ENCODE measurements at places on chromosomes 16 and 17.

DNA sequence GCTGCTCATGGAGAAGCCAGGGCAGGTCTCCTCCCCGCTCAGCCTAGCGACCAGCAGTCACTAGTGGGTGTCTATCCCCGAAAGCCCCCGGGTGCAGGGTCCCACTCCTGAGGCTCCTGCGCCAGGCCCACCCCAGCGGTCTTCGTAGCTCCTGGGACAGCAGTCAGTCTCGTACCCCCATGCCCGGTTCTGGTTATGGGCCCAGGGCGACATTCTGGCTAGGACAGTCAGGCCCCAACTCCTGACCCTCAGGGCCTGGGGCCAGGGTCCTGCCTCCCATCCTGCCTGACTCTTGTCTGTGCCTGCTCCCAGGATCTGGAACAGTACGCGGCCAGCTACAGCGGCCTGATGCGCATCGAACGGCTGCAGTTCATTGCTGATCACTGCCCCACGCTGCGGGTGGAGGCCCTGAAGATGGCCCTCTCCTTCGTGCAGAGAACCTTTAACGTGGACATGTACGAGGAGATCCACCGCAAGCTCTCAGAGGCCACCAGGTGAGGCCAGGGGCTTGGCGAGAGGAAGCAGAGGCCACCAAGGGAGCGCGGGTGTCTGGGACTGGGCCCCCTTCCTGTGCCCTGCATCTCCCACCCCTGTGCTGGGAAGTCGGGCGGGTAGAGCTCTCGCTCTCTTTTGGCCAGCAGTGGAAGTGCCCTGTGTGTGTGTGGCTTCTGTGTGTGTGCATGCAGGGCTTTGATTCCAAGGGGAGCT lies 2.0 kb downstream of the GPS1 start:
- DNase-seq, result no peak

DNA sequence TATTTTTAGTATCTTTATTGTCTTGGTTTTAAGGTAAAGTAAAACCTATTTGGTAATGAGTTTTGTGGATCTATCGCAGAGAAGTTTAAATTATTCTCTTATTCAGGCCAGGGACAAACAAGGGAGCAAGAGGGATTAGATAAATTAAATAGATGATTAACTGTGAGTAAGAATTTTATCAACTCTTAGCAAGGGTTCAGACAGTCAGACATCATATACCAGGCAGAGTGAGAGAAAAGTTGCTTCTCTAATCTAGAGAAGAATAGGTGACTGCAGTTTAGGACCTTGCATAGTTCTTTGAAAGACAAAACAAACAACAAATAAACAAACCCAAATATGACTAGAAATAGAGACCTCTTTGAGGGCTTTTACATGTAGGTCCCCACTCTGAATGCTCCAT lies 840.2 kb upstream of the GOT2 start:
- no peak for DNase-seq

GRCh38 chr17:15197229-15197628 lies 67.9 kb downstream of the PMP22 start:
- DNase-seq, result no peak

DNA sequence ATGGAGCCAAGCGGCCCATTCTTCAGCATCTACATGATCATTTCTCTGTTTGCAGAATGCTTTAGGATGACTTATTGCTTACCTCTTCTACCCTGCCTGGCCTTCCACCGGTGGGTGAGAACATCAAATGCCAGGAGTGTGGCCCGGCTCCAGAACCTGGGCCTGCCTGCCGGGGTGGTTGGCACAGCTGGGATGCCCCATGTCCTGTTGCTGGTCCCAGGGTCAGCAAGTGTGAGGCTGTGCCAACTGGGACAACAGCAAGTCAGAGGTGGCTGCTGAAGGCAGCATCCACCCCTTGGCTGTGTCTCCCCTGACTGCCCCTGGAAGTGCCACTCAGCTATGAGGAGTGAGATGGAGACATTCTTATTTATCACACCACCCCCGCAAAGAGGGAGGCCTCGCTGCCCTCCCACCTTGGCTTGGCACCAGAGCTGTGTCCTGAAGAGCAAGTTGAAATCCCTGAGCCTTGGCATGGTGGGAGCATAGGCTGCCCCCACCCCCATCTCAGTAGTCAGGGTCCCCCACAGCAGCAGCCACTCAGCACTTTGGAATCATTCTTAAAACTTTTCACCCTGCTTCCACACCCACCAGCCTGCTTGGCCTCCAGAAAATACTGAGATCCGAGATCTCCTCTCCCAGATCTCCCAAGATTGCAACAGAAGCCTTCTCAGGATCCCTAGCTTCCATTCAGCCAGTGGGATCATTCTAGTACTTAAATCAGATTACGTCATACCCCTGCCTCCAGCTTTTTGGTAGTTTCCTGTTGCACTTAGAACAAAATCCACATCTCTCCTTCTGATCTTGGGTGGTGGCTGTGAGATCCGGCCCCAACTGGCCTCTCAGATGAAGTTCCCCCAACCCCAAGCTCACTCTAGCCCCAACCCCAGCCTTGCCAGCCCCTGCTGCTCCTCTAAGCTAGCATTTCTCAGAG lies 127.5 kb downstream of the SOCS1 start:
- no peak for DNase-seq

GRCh38 chr16:82874271-82874670 lies 247.5 kb downstream of the CDH13 start:
- DNase-seq, result no peak

DNA sequence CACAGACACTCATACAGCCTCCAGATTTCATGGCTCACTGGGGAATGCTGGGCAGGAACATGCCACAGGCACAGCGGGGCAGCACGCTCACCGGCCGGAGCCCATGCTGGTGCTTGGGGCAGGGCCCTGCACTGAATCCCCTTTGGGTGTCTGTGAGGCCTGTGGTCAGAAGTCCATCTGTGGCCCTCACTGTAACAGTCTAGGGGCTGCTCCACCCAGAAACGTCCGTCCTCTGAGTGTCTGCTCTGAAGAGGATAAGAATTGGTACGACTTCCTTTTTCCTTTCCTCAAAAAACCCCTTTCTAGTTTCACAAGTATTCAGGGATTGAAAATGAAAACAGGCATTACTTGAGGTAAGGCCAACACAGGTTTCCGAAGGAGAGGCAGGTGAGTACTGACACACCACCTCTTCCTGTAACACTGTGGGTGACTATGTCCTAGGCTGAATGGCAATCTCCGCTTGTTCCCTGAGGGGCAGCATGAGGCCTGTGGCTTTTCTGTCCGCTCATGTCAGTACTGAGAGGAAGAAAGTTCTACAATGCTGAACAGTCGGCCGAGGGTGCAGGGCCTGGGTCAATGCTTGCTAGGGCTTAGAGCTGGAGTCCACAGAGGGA lies 42.5 kb downstream of the TMEM11 start:
- no peak for DNase-seq

DNA sequence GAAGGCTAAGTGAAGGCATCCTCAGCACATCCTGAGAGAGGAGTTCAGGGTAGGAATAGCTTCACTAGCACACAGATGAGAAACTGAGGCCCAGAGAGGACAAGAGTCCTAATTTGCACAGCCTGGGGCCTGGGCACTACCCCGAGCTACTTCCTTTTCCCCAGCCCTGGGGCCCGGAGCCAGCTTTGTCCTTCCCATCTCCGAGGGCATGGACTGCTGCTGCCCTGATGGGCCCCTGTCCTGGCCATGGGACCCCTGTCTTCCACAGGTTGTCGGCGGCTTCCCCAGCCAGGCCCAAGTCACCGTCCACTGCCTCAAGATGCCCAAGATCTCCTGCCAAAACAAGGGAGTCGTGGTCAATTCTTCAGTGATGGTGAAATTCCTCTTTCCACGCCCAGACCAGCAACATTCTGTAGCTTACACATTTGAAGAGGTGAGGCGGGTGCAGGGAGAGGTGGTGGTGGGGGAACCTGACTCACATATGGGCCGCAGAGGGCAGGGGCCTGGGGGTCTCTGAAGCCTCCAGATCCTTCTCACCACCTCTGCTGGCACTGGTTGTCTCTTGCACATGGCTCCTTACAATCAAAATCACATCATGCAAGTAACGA lies 11.4 kb upstream of the NLRC5 start:
- no peak for DNase-seq

DNA sequence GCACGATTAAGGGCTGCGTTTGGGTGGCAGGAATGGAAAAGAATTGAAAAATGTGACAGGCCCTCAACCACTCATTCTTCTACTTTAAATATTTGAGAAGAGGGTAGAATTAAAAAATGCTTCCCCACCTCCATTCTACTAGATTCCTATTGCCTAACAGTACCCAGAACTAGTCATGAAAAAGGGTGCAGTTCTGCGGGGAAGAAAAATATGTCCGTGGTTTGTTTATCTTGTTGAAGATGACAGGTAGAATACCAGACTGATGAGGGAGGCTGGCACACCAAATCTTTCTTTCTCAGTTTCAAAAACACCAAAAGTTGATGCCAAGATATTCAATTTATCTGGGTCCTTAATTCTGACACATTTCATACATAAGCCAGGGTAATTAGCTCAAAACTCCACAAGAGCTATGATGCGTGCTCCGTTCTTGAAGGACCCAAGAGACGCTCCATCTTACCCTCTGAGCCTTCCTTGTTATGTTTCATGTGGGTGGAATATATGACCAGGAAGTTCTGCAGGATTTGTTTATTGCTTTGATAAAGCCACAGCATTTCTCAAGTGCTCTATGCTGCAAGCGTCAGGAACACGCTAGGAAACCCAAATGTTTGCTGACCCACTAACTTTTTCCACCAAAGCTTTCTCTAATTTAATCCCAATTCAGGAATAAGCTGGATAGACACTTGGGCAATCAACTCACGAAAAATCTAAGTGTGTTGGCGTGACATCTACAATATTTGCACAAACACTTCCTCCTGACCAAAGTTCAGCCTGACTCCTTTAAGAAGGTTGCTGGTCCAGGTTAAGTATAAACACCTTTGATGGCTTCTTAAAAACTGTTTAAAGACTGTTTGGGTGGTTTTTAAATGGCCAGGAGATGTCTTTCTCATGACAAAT lies 20.6 kb upstream of the GAN start:
- DNase-seq, result no peak

GRCh38 chr17:49691086-49691676 lies 13.3 kb upstream of the SPOP start:
- no peak for DNase-seq

DNA sequence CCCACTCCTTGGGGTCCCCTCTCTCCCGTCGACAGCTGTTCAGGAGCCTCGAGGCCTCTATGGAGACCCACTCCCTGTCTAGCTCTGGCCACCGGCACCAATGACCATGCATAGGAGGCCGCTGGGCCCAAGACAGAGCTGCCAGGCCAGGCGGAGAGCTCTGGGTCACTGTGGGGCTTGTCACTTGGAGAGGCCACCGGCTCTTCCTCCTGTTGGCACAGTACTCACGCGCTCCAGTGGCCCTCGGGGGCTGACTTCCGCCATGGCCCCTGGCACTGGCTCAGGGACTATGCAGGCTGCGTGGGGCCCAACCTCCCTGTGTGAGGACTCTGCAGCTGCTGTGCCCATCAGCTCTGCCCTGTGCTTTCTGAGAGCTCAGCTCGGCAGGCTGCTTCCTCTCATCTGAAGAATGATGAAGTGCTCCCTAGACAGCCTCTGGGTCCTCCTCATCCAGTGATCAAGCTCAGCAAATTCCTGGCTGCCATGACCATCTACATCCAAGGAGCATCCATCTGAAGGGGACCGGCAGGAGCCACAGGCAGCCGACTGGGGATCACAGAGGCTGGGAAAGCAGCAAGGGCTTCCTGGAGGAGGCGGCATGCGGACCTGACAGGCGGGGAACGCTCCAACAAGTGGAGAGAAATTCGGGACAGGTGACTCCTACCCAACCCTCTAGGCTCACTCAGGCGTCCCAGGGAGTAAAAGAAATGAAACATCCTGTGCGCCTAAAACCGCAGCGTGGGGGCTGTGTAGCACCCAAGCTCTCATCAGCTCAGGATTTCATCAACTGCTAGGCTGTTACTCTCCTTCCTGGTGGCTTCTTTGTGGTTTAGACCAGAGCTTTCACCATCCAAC lies 16.8 kb downstream of the GALNS start:
- DNase-seq, result no peak

DNA sequence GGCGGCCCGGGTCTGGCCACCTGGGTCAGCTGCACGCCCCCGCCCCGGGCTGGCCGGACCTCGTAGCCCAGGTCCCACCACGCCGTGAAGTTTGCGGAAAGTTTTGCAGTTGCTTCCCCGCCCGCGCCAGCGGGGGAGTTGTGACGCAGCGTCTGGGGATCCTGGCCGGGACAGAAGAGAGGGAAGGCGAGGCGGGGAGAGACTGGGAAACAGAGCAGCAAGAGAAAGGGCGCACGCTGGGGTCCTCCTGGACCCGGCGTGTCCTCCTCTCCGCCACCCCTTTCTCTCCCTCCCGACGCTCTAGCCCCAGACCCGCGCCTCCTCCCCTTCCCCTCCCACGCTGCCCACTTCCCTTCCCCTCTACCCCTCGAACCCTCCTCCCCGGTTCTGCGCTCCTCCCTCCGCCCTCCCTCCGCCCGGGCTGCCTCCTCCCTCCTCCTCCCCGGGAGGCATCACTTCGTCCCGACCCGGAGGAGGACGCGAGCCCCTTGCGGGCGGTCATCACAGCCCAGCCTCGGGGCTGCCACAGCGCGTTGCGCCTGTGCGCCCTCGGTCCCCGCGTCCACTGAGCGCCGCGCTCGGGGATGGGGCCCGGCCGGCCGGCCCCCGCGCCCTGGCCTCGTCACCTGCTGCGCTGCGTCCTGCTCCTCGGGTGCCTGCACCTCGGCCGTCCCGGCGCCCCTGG lies at the start of gene MRC2:
MRC2 (plus strand) TSS at position 452 of the 685 bp plus-strand sequence; CDS start at position 585, 133 bp downstream.
- DNase-seq, result no peak

GRCh38 chr16:48498769-48499631 lies 111.0 kb downstream of the N4BP1 start:
- DNase-seq, result no peak

DNA sequence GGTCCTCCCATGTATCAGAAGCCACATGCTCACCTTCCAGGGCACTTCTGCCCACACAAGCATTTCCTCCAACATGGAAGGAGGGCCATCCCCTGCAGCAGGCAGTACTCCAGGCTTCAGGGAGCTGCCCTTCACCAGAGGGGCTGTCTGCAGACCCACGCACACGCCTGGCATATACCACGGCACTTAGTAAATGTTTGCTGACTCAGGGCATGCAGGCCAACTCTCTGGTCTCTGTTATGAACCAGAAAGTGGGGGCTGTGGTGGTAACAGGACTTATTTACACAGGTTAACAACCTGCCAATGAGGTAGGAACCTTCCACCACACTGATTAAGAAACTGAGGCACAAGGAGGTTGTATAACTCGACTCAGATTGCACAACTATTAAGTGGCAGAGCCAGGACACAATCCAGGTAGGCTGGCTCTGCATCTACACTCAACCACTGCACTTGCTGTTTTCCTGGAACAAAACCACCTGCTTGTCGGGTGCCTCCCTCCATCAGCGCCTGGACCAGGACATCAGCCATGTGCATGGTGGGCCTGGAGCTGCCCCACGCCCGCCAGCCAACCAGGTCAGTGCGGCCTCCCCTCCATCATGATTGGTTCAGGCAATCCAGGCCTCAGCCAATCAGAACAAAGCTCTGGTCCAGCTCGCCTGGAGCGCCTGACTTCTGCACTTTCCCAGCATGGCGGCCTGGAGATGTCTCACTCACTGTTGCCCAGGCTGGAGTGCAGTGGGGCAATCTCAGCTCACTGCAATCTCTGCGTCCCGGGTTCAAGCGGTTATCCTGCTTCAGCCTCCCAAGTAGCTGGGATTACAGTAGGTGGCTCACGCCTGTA lies 19.2 kb downstream of the ACTG1 start:
- no peak for DNase-seq
